SJSA1 (cell line): ENCODE measurements at places on chromosomes 4 and X. TPM values are rescaled to one million over a fixed set of nuclear protein-coding genes. Genes with fewer than 3 reads are reported as not detected.
A peak's percentile ranks its signal among the peaks of the same experiment; 100 is the strongest.

- DNase-seq = no peak
Observed at GRCh38 chr4:119040261-119040660, 95.4 kb upstream of the MYOZ2 start.

- DNase-seq = no peak
Observed at GRCh38 chr4:103405415-103405814, 207.3 kb upstream of the CENPE start.

- DNase-seq = no peak
Observed at GRCh38 chr4:61549336-61549735, 349.2 kb downstream of the ADGRL3 start.

DNA sequence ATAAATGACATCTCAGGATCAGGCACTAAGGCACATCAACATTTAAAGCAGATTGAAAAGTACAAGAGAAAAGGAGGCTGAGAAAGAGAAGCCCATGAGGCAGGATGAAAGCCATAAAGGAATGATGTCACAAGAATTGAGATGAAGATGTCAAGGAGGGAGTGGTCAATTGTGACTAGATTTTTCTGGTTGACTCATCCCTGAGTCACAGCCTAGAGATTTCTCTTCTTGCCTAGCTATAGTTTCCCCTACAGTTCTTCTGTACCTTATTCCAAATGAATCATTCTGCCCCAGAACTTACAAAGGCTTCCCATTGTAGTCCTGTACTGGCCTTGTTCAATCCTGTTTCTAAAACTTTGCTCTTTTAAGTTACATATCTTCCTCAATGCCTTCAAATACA, 3.4 kb upstream of the USP53 start:
- peak; percentile 72 for DNase-seq

DNA sequence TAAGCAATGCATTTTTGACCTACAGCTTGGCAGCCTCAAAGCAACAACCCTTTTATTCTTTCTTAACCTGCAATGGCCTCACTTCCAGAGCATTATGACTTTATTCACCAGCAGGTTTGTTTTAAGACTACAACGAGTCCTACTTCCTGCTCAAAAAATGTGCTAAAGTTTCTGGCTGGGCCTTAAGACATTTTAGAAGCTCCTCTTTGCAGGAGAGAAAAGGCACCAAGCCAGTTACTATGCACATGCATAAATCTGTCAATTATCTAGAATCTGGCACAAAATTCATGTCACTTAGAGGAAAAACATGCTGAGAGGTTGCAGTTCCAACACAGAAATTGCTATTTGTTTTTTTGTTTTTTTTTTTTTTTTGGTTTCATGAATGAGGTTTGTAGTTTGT, 223.0 kb upstream of the EPHA5 start:
- no peak for DNase-seq

TSPAN7 gene
- total RNA-seq = 0.08 TPM in 1 of 2 replicates, not detected in the other

MID1 gene
- 9.4 and 14.8 TPM in 2 replicates for total RNA-seq

MAGEB1 gene
- not detected in 2 replicates for total RNA-seq

GALNTL6 gene
- total RNA-seq = 0.08 TPM in 1 of 2 replicates, not detected in the other
